ENCODE measurements at places on chromosomes 3 and 15.

DNA sequence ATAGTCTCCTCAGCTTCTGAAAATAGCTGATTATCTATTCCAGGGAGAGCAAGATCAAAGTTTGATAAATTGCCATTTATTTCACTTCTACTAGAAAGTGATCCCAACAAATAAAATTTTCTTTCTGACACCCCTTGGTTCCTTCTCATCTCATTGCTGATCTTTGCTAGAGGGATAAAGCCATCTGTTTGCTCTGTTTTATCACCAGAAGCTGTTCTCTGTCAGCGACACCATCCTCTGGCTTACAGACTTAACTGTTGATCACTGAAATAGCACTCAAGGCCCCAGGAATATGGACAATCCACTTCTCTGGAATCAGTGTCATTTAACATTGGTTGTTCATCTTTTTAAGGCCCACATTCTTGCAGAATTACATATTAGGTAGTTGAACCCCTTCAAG is 219.0 kb downstream of the LSAMP start:
- DNase-seq, result no peak

DNA sequence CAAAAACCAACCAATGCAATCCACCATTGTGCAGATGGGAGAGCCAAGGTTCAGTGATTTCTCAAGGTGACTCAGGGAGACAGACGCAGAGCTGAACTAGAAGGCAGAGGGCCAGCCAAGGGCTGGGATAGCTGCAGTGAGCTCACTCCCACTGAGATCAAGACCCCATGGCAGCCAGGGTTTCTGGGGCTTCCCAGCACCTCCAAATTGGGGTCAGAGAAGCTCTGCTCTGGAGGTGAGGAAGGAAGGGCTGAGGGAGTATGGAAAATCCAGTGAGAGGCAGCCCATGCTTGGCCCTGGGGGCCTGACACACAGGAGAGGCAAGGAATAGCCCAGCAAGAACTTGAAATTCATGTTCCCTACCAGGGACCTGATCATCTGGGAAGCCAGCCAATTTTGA is 61.0 kb downstream of the ISG20 start:
- no peak for DNase-seq

- DNase-seq, result no peak
Observed at GRCh38 chr3:12957339-12957738, 115.9 kb downstream of the IQSEC1 start.

DNA sequence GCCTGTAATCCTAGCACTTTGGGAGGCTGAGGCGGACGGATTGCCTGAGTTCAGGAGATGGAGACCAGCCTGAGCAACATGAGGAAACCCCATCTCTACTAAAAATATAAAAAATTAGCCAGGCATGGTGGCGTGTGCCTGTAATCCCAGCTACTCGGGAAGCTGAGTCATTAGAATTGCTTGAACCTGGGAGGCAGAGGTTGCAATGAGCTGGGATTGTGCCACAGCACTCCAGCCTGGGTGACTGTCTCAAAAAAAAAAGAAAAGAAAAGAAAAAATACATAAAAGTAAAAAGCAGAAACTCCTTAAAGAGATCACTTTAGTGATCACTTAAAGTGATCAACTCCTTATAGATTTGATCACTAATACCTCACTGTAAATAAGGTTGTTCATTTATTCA is 78.0 kb downstream of the GMPS start:
- no peak for DNase-seq

DNA sequence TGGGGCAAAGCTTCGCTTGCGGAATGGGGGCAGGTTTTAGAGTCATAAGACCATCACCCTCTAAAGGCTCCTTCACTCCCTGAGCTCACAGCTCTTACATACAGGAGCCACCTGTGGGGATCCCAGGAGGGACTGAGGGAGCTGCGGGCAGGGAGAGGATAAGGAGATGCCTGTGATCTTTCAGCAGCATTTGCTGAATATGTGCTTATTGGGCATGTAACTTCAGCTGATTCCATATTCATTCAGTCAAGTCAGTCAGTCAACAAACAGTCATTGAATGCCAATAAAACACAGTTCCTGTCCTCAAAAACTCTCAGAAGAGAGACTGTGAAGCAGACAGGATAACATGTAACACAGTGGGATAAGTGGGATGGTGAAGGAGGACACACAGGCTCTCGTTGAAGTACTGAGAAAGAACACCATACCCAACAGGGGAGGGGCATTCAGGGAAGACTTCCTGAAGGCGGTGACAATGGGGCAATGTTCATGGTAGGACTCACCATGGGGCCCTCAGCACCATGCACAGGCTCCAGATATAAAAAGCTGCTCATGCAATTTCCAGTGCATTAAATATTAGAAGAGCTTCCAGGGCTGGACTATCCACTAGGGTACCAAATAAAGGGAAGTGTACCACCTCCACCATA is 240.9 kb downstream of the UACA start:
- DNase-seq, result no peak

GRCh38 chr3:193348686-193349085 is 29.9 kb downstream of the ATP13A5 start:
- no peak for DNase-seq

DNA sequence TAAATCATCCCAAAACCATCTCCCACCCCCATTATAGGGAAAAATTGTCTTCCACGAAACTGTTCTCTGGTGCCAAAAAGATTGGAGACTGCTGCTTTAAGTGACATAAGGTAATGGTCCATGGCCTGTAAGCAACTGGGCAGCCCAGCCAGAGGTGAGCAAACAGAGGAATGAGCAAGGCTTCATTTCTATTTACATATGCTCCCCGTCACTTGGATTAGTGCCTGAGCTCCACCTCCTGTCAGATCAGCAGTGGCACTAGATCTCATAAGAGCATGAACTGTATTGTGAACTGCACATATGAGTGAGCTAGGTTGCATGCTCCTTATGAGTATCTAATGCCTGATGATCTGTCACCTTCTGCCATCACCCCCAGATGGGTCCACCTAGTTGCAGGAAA is 1159.8 kb upstream of the ALCAM start:
- no peak for DNase-seq

DNA sequence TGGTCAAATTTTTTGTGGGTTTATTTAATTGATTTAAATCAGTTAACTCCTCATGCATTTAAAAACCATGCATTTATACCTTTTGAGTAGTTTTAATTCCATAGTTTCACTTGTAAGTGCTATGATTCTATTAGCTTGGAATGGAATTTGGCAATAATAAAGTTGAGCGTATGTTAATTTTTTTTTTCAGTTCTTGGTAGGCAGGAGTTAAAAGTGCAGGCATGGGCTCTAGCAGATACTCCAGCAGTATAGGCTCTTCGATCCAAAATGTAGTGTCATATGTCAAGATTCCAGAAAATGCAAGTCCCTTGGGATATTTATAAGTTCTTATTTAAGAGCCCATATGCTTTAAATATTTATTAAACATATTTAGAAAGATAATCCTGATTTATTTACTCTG is 70.3 kb downstream of the LYSMD4 start:
- DNase-seq, result no peak

GRCh38 chr15:27418726-27419125 is 447.7 kb downstream of the GABRG3 start:
- DNase-seq, result no peak

- no peak for DNase-seq
Observed at GRCh38 chr3:11199902-11200845, 45.9 kb downstream of the HRH1 start.

DNA sequence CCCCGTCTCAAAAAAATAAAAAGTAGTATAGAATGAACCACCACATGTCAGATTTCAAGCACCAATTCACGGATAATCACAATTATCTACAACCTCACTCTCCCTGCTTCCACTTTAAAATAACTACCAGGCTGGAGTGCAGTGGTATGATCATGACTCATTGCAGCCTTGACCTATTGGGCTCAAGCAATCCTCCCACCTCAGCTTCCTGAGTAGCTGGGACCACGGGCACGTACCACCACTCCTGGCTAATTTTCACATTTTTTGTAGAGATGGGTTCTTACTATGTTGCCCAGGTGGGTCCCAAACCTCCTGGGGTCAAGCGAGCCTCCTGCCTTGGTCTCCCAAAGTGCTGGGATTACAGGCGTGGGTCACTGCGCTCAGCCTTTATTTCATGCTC is 38.1 kb upstream of the LDHAL6B start:
- DNase-seq, result no peak

GRCh38 chr3:102450976-102451375 is 16.2 kb downstream of the ZPLD1 start:
- no peak for DNase-seq

GRCh38 chr3:142940000-142940399 is 23.5 kb downstream of the PAQR9 start:
- DNase-seq, result no peak

DNA sequence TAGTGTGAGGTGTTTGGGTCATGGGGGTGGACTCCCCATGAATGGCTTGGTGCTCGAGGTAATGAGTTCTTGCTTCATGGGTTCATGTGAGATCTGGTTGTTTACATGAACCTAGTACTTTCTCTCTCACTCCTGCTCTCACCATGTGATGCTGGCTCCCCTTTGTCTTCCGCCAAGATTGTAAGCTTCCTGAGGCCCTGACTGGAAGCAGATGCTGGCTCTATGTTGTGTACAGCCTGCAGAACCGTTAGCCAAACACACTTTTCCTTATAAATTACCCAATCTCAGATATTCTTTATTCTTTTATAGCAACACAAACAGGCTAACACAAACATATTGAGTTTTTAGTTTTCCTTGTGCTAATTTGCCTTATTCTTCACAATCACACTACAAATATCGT is 3.2 kb upstream of the CSPG5 start:
- no peak for DNase-seq

- DNase-seq, result no peak
Observed at GRCh38 chr3:31476209-31476608, 56.5 kb upstream of the STT3B start.

GRCh38 chr3:194586836-194587235 is 46.4 kb downstream of the TMEM44 start:
- DNase-seq, result no peak

DNA sequence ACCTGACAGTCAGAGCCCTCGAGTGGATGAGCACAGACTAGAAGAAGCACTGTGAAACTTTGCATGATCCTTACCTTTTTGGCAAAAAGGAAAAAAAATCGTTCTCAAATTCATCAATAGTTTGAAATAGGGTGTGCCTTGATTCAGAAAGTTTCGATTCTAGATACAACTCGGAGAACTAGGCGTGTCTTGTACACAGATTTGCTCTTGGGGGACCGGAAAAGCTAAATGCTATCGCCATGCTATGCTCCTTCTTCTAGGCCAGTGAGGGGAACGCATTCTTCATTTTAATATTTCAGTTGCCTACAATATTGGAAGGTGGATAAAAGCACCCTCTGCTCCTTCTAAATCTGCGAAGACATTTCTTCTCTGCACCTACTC is 25.0 kb downstream of the CD86 start:
- no peak for DNase-seq

GRCh38 chr3:14322667-14323295 is 79.6 kb upstream of the SLC6A6 start:
- DNase-seq, result no peak

DNA sequence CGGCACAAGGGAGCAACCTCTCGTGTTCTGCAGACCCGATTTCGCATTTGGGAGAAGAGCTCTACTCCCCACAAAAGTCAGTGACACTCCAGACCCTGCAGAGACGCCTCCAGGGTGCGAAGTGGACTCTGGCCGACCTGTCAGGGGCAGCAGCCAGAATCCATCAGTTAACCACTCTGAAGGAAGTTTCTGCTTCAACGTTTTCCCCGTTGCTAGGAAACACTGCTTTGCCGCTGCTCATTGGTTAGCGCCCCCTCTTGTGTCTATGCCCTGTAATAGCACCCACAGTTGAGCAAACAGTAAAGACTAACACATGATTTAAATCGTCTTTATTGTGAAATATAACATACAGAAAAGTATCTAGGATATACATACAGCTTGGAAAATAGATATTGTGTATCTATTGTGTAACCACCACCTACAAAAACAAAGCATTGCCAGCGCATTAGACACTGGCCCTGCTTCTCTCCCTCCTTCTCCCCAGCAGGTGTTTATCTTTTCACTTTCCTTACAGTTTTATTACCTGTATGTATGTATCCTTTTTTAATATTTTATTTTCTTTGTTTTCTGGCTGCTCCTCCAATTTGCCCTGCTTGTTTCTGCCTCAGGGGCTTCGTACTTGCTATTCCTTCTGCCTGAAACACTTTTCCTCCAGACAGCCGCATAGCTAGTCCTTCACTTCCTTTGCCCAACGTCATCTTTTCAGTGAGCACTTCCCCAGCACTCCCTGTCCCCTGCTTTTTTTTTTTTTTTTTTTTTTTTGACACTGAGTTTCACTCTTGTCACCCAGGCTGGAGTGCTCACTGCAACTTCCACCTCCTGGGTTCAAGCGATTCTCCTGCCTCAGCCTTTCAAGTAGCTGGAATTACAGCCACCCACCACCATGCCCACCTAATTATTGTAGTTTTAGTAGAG is 38.8 kb downstream of the TMEM40 start:
- peak; percentile 46 for DNase-seq

GRCh38 chr3:42880183-42880582 is 4.5 kb upstream of the CYP8B1 start:
- no peak for DNase-seq

DNA sequence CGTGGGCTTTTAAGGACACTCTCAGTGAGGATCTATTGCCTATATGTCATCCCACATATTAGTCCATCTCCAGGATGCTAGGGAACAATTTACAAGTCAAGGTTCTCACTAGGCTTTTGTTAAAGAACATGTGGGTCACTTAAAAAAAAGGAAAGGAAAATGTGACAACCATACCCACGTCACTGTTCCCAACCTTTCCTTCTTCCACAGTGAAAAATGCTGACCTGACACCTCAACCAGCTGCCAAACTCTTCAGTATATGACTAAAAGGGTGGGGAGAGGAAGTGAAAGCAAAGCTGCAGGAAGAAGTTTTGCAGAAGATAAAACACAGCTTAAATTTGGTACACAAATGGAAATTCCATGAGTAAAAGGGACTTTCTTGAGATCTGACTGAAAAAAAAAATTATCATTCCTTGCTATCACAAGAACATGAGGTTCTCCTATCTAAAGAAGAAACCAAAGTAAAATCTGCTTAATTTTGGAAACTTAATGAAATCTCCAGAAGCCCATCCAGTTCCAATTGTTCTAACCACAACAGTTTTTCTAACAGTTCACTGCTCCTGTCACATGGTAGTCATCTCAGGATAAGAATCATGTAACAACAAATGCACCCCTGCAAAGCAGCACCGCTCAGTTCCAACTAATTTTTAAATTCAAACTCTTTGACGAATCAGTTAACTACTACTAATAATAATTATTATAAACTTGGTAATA is 117.0 kb upstream of the TSPAN3 start:
- no peak for DNase-seq

- DNase-seq, result no peak
Observed at GRCh38 chr3:114453361-114453780, 159.5 kb downstream of the TIGIT start.

GRCh38 chr3:122253581-122253980 is 70.1 kb downstream of the CASR start:
- no peak for DNase-seq

- no peak for DNase-seq
Observed at GRCh38 chr3:97691354-97691753, 73.2 kb upstream of the ARL6 start.

DNA sequence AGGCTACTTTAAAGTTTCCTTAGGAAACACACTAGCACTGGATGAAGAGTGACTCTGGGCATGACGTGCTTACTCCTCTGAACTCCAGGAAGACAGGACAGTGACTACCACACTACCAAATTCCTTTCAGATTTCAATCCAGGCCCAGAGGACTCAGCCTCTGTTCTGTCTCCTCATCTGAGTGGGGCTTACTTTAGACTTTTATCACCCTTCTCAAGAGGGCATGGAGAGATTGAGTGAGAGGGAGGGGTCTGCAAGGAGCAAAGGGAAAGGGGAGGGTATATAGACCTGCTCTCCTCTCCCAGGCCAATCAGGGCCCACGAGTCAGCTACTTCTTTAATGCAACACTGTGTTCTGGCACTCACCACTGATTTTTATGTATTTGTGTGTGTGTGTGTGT is 29.4 kb upstream of the RSL24D1 start:
- DNase-seq, result no peak

Measured in stimulated activated CD8-positive, alpha-beta memory T cell treated with anti-CD3 and anti-CD28 coated beads, Interleukin-7, amount 100 ng/mL, for 24 hours (primary cell).